ENCODE measurements at places on chromosomes 11 and 22. TPM values are rescaled to one million over a fixed set of nuclear protein-coding genes. Genes with fewer than 3 reads are reported as not detected.

Gene RPS6KA4
- total RNA-seq = 21.0 TPM

Gene SAA2
- total RNA-seq = not detected

DNA sequence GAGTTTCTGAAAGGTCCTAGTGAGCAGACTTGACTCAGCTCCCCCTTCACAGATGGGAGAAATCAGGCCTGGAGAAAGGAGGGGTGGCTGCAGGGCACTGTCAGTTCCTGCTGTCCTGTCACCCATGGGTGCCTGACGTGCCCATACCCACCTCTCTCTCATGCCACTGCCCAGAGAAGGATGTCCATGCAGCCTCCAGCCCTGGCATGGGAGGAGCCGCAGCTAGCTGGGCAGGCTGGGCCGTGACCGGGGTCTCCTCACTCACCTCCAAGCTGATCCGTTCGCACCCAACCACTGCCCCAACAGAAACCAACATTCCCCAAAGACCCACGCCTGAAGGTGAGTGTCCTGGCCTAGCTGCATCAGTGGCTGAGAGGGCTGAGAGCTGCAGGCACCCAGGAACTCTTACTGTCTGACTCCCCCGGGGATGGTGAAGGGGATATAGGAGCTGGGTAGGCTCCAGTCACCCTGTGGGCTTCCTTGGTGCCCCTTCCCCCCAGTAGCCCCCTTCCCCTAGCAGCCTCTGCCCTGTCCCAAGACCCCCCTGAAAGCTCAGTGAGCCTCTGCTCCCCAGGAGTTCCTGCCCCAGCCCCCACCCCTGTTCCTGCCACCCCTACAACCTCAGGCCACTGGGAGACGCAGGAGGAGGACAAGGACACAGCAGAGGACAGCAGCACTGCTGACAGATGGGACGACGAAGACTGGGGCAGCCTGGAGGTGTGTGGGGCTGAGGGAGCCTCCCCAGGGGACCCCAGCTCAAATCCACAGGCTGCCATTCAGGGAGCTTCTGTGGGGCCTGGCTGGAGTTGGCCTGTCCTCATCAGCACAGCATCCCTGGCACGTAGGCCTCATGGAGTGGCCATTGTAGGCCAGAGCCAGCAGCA, 11.8 kb downstream of the SCYL1 start:
- peaks cover 14% of the 10 kb centered on the region for H3K4me1 ChIP-seq
- no peaks in the 10 kb centered on the region for H3K27me3 ChIP-seq
- H3K36me3 ChIP-seq = no peaks in the 10 kb centered on the region
- H3K27ac ChIP-seq = peak overlapping the region; percentile 28
- no peak for DNase-seq
- H3K4me3 ChIP-seq = no peak overlapping the region

GRCh38 chr11:14132312-14132711, 169.8 kb downstream of the SPON1 start:
- H3K27me3 ChIP-seq = no peaks in the 10 kb centered on the region
- DNase-seq = no peak
- no peak overlapping the region for H3K27ac ChIP-seq
- no peaks in the 10 kb centered on the region for H3K36me3 ChIP-seq
- H3K4me3 ChIP-seq = no peak overlapping the region

DNA sequence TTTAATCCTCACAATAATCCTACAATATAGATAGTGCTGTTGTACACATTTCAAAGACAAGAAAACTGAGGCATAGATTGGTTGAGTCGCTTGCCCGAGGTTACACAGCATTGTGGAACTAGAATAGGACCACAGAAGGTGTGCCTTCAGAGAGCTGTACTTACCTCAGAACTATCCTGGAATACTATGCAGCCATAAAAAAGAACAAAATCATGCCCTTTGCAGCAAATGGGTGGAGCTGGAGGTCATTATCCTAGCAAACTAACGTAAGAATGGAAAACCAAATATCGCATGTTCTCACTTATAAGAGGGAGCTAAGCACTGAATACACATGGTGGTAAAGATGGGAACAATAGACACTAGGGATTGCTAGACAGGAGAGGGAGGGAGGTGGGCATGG, 15.7 kb upstream of the NAV2 start:
- H3K27ac ChIP-seq = no peak overlapping the region
- DNase-seq = no peak
- H3K36me3 ChIP-seq = no peaks in the 10 kb centered on the region
- H3K4me3 ChIP-seq = no peak overlapping the region
- H3K4me1 ChIP-seq = no peaks in the 10 kb centered on the region

DNA sequence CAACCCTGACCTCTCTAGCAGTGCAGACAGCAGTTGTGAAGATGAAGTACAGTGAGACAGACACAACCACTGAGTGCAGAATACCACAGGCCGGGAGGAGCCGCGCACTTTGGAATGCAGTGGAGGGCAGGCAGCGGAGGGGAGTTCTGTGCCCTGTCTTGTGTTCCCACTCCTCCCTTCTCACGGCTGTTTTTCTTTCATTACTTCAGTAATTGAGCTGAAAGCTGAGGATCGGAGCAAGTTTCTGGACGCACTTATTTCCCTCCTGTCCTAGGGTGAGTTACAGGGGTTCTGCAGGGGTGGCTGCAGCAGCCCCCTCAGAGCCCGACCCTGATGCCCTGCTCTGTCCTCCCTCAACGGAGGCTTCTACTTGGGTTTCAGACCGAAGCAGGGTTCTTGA, 5.6 kb downstream of the CLDN5 start:
- H3K4me3 ChIP-seq = no peak overlapping the region
- no peak overlapping the region for H3K27ac ChIP-seq
- no peaks in the 10 kb centered on the region for H3K27me3 ChIP-seq
- no peaks in the 10 kb centered on the region for H3K36me3 ChIP-seq
- no peak for DNase-seq
- no peaks in the 10 kb centered on the region for H3K4me1 ChIP-seq

GRCh38 chr11:46180736-46181135, 59.5 kb upstream of the PHF21A start:
- no peaks in the 10 kb centered on the region for H3K4me1 ChIP-seq
- no peak overlapping the region for H3K4me3 ChIP-seq
- peaks cover 4% of the 10 kb centered on the region for H3K36me3 ChIP-seq
- H3K27ac ChIP-seq = no peak overlapping the region
- H3K27me3 ChIP-seq = peaks cover 18% of the 10 kb centered on the region

- no peak overlapping the region for H3K4me3 ChIP-seq
- peaks cover 8% of the 10 kb centered on the region for H3K4me1 ChIP-seq
- no peak for DNase-seq
- H3K27me3 ChIP-seq = no peaks in the 10 kb centered on the region
- peak overlapping the region; percentile 79 for H3K27ac ChIP-seq
Measured at GRCh38 chr22:19040888-19041703, 81.1 kb downstream of the DGCR2 start.

DNA sequence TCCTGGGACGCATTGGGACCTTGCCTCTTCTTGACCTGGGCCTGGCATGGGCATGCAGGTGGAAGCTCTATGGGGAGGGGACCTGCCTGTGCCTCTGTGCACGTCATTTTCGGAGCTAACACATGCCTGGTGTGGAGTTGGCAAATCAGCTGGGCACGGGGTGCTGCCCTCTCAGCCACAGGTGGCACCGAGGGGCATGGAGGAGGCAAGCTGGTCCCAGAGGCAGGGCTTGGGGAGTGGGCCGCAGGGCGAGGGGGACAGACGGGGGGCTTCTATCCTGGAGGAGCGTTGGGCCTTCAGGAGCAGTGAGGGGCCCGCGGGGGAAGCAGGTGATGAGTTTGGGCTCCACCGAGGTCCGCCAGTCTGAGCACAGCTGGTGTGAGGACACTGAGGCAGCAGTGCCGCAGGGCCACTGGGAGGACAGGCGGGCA, 362.0 kb downstream of the TBC1D22A start:
- H3K4me3 ChIP-seq = no peak overlapping the region
- H3K36me3 ChIP-seq = peaks cover 6% of the 10 kb centered on the region
- no peak for DNase-seq
- no peak overlapping the region for H3K27ac ChIP-seq
- H3K27me3 ChIP-seq = no peaks in the 10 kb centered on the region
- peaks cover 24% of the 10 kb centered on the region for H3K4me1 ChIP-seq

- H3K36me3 ChIP-seq = peaks cover 44% of the 10 kb centered on the region
- H3K27me3 ChIP-seq = no peaks in the 10 kb centered on the region
- peak; percentile 66 for DNase-seq
- H3K27ac ChIP-seq = peak overlapping the region; percentile 98
Measured at GRCh38 chr11:123062892-123063825, 1.2 kb upstream of the HSPA8 start.

- peak overlapping the region; percentile 100 for H3K4me3 ChIP-seq
- peak; percentile 68 for DNase-seq
- H3K27me3 ChIP-seq = no peaks in the 10 kb centered on the region
- peaks cover 23% of the 10 kb centered on the region for H3K4me1 ChIP-seq
Measured at GRCh38 chr11:47213950-47214565, 716 bp upstream of the DDB2 start.

Measured in naive thymus-derived CD8-positive, alpha-beta T cell (primary cell).